Activated CD8-positive, alpha-beta memory T cell treated with anti-CD3 and anti-CD28 coated beads for 24 hours (primary cell): ENCODE measurements at places on chromosomes 12 and 14.

DNA sequence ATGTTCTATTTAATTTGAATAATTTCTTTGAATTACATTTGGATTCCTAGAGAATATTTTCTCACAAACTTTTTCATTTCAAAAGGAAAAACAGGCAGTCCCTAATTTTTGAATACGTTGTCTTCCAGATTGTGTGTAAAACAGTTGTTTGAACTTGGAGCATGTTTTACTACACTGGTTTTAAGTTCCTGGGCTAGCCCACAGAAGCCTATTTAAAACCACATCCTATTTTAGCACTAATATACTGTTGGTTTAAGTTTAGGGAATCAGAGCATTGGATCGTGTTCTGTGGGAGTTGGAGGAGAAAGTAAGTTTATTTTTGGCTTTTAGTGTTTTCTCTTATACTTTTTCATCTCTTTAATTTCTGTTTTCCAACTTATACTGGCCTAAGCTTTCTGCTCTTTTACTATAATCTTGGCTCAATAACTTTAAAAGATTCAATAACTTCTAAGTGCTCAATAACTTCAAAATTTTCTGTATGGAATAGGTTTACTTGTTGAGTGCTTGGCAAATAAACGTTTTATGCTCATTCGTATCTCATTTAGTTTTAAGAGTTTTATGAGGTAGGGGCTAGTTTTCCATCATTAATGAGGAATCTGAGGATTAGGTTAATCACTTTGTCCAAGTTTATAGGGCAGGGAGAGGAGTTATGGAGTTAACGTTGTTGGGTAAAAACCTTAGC lies 14.9 kb downstream of the LEMD3 start:
- no peak for DNase-seq

- no peak for DNase-seq
These were observed 50.8 kb upstream of the AP4S1 start for GRCh38 chr14:30974628-30975027.

DNA sequence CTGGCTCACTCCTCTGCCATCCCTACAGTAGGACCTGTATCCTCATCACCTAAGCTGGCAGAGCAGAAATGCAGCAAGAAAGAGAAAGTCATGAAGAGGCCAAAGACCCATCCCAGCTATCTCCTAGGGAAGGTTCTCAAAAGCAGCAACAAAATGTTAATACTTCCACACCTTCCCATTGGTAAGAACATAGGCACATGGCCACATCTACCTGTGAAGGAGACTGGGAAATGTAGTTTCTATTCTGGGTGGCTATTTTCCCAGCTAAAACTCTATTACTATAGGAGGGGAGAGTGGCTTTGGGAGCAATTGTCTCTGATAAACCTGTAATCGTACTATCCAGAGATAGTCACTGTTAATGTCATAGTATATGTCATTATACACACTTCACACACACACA lies 13.7 kb upstream of the EIF2B2 start:
- DNase-seq, result no peak

GRCh38 chr14:96260341-96260821 lies 4.4 kb downstream of the BDKRB1 start:
- DNase-seq, result no peak

DNA sequence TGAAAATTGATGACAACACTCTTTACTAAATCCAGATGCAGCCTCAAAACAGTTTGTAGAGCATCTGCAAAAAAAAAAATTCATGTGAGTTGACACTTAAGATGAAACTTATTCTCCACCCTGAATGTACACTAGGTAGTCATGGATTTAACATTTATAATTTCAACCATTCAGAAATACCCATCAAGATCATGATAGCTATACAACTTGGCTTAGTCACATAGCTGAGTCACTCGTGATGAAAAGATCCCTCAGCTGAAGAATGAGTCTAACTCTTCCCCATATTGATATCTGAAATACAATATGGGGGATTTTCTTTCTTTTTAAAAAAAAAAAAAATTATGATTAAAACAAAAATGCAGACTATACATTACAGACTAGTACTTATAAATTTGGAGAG lies 104.8 kb upstream of the PLEKHG7 start:
- DNase-seq, result no peak

DNA sequence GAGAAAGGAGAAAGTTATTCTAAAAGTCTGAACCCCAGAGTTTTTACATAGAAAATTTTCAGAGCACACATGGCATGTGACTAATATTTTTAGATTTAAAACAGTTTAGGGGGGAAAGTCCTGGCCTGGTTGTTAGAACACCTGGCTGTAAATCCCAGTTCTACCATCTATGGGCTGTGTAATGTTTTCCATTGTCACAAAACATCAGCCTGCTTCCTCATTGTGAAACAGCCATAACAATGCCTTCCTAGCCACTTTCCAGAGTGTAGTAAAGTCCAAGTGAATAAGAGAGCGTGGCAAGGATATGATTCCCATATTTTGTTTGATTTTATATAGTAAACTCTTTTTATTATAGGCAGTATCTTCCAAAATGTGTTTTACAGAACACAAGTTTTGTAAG lies 310.0 kb upstream of the DCN start:
- no peak for DNase-seq

GRCh38 chr12:48788854-48789775 lies at the start of gene ADCY6:
Gene ADCY6, minus strand, starts transcription at chr12:48789089. Its CDS starts 5,655 bp downstream, at chr12:48783434.
- DNase-seq, result no peak

- DNase-seq, result no peak
These were observed 168.2 kb upstream of the GZMB start for GRCh38 chr14:24802236-24802635.

DNA sequence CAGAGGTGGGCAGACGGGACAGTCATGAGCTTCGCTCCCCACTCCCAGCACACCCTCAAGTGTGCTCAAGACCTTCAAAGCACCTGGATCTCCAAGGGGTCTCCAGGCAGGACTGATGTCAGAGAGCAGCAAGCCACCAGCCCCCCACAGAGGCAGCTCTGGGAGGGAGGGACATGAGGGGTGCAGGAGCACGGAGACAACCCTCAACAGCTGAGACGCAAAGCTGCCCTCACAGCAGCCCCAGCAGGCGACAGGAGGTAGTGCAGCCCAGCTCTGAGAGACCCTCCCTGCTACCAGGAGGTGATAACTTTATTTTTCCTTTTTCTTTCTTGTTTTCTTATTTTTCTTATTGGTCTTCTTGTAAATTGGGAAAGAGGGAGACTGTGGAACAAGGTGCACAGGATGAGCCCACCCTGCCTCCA lies 17.9 kb downstream of the SIVA1 start:
- no peak for DNase-seq

GRCh38 chr12:49026101-49026500 lies 7.5 kb upstream of the PRKAG1 start:
- no peak for DNase-seq

DNA sequence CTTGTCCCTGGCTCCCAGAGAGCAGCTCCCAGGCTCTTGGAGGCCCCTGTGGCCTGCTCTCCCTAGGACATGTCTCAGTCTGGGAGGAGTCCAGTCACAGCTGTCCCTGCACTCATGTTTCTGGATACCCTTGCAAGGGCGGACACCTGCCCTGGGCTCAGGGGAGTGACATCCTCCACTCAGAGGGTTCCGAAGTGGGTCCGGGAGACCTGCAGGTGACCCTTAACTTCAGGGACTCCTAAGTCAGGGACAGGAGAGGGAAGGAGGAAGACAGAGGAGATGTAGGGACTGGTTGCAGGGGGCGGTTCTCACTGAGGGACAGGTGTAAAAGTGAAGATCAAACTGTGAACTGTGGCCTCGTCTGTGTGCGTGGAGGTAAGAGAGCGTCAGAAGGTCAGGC lies 37.6 kb downstream of the CACNA2D4 start:
- DNase-seq, result peak; percentile 43

DNA sequence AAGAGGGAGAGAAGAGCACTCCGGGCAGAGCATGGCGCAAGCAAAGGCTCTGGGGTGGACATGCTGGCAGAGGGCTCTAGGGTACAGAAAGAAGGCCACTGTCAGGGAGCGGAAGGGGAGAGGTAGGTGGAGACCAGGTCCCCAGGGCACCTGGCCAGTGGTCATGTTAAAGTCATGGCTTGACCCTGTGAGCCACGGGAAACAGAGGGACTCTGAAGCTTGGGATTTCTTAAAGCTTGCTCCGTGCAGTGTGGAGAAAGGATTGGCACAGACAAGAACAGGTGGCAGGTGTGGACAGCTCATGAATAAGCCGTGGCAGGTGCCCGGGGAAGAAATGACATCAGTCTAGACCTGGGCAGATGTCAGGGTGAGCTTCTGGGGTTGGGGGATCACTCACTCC lies 413.8 kb downstream of the BCL11B start:
- no peak for DNase-seq

GRCh38 chr14:90839024-90839888 lies 23.0 kb upstream of the TTC7B start:
- peak; percentile 40 for DNase-seq

DNA sequence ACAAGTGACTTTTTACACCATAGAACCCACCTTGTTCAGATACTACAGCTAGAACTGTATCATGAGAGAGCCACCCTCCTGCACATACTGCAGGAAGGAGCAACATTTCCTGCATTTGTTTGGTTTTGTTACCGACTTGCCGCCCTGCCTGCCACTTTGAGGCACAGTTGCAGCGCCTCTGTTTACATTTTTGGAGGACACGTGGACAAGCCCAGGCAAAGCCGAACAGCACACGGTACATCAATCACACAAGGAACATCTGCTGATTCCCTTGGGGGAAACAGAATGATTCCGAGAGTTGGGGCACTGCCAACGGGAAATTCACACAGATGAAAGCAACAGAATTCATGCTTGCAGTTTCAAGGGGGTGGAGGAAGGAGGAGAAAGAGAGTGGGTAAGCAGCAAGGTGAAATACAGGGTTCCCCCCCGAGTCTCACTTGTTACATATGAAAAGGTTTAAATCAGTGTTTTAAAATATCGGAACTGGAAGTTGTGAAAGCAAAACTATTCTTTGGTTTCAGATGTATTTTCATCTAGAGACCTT lies 110.7 kb downstream of the BTG1 start:
- DNase-seq, result peak; percentile 76

DNA sequence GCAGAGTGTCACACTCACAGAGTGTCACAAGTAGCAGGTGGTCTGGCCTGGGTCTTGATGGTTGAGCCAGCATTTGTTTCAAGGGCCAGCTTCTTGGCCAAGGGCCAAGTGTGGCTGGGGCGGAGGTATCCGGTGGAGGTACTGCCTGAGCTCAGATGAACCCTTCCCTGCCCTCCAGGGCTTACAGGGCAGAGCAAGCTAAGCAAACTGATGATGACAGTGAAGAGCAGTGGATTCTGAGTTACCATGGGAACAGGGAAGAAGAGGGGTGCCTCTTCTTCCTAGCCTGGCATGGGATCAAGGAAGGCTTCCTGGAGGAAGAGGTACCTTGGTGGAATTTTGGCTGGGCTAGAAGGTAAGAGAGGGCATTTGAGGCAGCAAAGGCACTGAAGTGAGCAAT lies 35.7 kb downstream of the MVK start:
- DNase-seq, result no peak

- no peak for DNase-seq
These were observed 161.7 kb downstream of the ANO2 start for GRCh38 chr12:5783289-5783920.

GRCh38 chr12:55392032-55392795 lies 8.1 kb upstream of the OR6C65 start:
- DNase-seq, result no peak

DNA sequence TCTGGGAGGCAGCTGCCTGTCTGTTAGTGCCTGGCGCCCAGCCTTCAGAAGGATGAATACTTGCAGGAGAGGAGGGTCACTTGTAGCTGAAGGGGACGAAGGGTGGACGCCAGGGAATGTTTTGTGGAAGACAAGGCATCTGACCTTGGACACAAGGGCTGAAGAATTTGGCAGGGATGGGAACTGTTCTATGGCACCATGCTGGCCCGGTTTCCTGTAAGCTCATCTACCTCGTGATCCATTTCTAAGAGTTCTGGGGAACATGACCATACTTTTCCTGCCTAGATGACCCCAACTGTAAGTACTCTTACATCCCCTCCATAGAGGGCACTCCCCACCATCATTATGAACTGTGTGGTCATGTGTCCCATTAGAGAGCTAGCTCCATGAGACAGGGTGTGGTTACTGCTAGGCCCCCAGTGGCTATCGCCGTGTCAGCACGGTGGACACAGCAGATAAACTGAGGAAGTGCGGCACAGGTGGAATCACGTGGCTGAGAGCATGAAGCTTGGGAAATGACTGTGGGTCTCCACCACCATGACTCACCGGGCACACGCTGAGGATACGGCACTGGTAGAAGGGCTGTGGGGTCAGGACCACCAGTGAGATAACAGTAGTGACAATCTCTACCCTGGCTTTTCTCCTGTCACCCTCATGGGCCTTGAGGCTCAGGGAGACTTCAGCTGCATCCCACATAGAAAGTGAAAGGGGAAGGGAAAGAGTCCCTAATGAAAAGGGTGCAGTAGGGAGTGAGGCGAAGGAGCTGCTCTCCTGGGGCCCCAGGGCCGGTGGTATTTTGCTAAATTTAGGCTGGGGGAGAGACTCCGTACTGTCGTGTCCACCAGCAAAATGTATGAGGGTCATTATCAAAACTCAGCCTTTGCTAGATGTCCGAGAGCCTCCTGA lies 252.6 kb downstream of the FOXN3 start:
- DNase-seq, result no peak
